ENCODE measurements at places on chromosomes 1 and 21.
A peak's percentile ranks its signal among the peaks of the same experiment; 100 is the strongest.

DNA sequence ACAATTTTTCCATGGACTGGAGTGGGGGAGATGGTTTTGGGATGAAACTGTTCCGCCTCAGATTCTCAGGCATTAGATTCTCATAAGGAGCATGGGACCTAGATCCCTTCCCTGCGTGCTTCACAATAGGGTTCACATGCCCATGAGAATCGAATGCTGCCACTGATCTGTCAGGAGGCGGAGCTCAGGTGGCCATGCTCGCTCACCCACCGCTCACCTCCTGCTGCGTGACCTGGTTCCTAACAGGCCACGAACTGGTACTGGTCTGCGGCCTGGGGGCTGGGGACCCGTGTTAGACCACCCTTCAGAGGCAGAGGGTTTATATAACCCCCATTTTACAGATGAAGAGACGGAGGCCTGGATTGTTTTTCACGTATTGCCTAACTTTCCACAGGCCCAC, 16.3 kb upstream of the SRSF4 start:
- no peak for DNase-seq

GRCh38 chr1:3828391-3828790, 28.6 kb downstream of the CEP104 start:
- DNase-seq: no peak

DNA sequence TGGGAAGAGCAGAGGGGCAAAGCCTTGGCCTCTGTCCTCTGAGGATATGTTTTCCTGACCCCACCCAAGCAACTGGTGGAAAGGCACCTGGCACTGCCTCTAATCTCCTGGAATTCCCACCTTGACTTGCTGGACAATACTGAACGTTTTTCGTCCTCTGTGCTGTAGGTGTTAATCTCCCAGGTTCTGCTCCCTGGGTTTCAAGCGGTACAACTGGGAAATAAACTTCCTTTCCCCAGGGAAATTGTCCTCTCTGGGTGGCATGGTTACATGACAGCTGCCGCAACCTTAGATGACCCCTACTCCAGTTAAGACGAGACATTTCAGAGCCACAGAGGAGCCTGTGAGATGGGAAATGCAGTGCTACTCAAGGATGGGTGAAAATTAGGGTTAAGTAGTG, 57.3 kb upstream of the BCAR3 start:
- DNase-seq: no peak

- DNase-seq: no peak
Observed at GRCh38 chr1:174884038-174884437, 115.7 kb upstream of the CACYBP start.

DNA sequence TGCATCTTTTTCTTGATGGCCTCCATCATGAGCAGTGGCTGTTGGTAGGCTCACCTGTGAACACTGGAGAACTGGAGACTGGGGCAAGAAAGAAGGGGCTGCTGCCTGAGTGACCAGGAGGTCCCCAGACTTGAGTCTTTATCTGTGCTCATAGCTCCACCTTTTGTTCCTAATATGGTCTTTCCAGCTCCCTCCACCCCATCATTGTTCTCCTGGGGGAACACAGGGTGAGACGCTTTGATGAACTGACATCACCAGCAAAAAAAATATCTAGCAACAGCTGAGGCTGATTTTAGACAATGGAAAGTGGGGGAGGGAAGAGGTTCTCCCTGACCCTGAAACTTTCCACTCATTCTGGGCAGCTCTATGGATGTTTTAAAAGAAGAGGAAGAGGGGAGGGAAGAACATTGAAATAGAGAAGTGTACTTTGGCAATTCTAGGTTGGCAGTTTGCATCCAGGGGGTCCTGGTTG, at the start of gene TPM3:
TSS of gene TPM3 (minus strand) at position 111 of the 472 bp plus-strand sequence. CDS start at position 29, 82 bp downstream.
- no peak for DNase-seq

- no peak for DNase-seq
Observed at GRCh38 chr1:93708734-93709481, 27.3 kb upstream of the BCAR3 start.

- DNase-seq: no peak
Observed at GRCh38 chr1:227125929-227126545, 185.9 kb downstream of the COQ8A start.

GRCh38 chr21:15207635-15208370, 143.0 kb upstream of the NRIP1 start:
- DNase-seq: no peak

GRCh38 chr1:80769208-80769750, 1031.5 kb upstream of the ADGRL2 start:
- no peak for DNase-seq

- no peak for DNase-seq
Observed at GRCh38 chr1:55143684-55144083, 71.5 kb downstream of the USP24 start.

DNA sequence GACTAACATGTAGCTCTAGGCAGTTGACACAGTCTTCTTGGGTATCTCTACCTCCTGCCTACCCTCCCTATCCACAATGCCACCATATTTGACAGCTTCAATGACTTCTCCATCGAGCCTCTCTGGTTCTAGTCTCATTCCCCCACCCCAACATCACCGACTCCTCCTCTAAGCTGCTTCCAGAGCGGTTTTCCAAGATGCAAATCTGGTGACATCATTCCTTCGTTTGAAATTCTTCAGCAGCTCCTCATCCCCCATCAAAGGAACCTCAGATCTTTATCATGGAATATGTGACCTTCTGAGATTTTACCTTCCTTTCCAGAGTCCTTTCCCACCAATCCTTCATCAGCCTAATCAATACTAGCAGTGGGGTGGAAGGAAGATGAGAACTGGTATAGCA, 352.4 kb upstream of the RUNX1 start:
- DNase-seq: no peak

DNA sequence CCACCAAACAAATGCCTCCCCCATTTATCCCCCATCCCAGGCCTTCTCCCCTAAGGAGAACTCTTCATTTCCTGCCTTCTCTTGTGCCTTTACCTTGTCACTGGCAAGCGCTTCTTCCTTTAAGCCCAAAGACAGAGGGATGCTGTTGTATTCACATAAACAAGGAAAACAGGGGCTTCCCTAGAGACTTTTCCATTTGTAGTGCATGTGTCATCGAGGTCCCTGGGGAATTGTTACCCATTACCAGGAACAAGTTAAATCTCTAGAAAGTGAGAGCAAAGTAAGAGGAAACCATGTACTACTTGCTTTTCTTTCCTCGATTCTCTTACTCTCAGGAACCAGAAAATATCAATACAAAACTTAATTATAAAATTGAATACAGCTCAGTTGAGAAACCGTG, 114.4 kb upstream of the DPT start:
- DNase-seq: no peak

DNA sequence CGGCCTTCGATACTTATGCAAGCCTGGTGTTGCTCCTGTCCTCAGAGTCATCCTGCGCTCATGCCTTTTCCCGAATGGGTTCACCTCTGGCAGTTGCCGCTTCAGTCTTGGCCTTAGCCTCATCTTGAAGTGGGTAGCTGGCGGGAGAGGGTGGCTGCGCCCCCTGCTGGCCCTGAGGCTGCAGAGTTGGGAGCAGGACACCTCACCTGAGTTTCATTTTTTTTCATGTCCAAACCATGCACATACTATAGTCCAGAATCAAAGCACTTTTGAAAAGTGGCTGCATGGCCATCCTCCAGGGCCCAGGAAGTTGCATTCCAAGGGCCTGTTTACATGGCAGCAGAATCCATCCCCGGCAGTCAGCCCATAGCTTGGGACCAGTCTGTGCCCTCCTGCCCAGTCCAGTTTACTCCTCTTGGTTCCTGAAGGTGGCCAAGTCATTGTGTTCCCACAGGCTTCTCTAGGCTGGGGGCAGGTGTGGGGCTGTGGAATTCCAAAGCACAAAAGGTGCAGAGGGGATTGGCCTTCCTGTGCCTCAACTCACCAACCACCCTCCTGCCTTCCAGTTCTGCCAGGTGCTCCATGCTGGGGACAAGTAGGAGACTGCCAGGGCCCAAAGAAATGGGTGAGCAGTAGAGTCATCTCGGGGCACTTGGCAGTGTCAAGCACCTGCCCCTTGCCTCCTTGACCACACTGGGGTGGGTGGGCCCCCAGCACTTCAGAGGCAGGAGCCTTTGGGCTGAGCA, 44.0 kb downstream of the YARS1 start:
- peak; percentile 81 for DNase-seq

DNA sequence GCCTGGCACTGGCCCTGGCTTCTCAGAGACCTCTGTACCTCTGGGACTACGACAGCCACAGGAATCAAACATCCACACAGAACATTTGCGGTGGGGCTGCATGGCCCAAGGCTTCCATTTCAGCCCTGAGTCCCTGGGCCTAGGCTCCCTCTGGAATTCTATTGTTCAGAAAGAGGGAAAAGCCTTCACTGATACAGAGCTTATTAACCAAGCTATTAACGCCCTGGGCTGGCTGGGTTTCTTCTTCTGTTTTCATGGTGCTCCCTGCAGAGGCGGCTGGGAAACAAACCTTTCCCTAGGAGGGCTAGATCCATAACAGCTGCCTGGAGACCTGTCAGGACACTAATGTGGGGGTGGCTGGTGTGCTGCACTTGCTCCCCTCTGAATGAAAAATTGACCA, 88.2 kb downstream of the KAZN start:
- DNase-seq: no peak

GRCh38 chr1:184485751-184486723, 99.2 kb downstream of the C1orf21 start:
- no peak for DNase-seq

GRCh38 chr1:179153217-179153616, 71.3 kb downstream of the TOR3A start:
- no peak for DNase-seq

- DNase-seq: no peak
Observed at GRCh38 chr21:31850886-31851285, 21.9 kb upstream of the HUNK start.

DNA sequence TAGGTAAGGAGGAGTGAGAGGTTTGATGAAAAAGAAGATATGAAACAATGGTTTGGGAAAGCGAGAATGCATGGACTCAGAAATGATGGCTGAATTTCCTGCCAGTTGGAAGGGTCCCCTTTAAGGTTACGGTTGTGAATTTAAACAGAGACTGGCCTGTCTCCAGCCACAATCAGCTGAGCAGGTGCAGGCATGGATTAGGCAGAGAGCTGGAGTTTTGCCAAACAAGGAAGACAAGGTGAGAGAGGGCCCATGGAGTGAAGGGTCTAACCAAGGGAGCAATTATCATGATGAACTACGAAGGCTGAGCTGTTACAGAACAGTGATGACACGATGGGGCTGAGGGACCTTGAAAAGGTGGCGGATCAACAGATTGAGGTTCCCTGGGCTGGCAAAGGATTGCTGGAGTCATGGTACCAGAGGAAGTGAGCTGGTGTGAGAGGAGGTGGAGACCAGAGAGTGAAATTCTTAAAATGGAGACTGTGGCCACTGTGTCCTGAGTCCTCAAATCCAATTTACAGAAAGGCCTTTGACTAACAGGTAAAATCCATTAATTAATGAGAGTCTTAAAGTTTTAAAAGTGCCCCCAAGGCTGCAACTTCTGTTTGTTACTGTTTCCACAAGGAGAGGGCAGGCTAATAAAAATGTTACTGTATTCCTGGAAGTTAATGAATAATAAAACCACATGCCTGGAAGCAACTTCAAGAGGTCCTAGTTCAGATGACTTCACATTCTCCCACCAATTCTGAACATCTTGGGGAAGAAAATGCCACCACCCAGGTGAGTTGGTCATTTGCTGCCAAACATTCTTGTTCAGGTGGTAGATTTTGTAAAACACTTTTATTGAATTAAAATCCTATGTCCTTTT, 41.5 kb downstream of the LHX9 start:
- DNase-seq: no peak

- DNase-seq: no peak
Observed at GRCh38 chr21:38282921-38283320, 26.1 kb downstream of the KCNJ15 start.

GRCh38 chr1:246564839-246565750, 966 bp downstream of the TFB2M start:
- DNase-seq: no peak

GRCh38 chr1:40754201-40754600, 29.4 kb upstream of the KCNQ4 start:
- no peak for DNase-seq

GRCh38 chr1:33327587-33328325, 6.9 kb upstream of the A3GALT2 start:
- DNase-seq: peak; percentile 59

DNA sequence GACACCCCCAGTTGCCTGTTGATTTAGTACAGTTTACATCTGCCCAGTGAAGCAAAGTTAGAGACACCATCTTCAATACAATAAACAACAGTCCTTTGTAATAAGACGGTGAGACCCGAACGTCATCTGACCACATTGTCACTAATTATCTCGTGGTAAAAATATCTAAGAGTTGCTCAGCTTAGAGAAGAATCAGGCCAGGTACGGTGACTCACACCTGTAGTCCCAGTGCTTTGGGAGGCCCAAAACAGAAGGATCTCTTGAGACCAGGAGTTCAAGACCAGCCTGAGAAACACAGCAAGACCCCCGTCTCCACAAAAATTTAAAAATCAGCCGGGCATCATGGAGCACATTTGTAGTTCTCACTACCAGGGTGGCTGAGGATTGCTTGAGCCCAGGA, 53.5 kb downstream of the CD34 start:
- no peak for DNase-seq

GRCh38 chr1:220438741-220439140, 89.2 kb upstream of the MARK1 start:
- no peak for DNase-seq

DNA sequence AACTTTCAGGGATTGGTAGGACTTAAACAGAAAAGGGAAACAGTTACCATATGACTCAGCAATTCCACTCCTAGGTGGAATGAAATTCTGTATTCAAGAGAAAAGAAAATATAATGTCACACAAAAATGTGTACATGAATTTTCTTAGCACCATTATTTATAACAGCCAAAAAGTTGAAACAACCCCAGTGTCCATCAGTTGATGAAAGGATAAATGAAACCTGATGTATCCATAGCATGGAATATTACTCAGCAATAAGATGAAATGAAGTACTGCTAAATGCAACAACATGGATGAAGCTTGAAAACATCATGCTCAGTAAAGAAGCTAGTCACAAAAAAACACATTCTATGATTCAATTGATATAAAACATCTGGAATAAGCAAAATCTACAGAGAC, 15.5 kb downstream of the EEIG2 start:
- no peak for DNase-seq

GRCh38 chr1:67308136-67308535, 463 bp downstream of the IL12RB2 start:
- no peak for DNase-seq

DNA sequence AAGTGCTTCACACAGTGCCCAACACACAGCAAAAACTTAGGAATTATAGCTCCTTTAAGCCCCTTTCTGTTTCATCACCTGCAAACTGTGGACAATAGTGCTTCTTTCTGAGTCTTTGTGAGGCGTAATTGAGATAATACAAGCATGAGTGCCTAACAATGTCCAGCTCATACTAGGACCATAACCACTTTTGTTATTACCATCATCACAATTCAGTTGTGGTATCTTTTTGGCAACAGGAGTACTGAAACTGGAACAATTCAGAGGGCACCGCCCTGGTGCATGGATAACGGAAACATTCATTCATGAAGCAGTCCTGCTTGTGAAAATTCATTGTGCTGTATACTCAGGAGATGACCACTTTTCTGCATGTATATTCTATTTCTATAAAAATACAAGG, 18.2 kb downstream of the DNAJC11 start:
- DNase-seq: no peak
